ENCODE measurements at places on chromosomes 1 and 21. TPM values are rescaled to one million over a fixed set of nuclear protein-coding genes. Genes with fewer than 3 reads are reported as not detected.

Gene CDC42
- 211 TPM for total RNA-seq

Gene SLC25A24
- total RNA-seq = 28.1 TPM

Gene SYT6
- total RNA-seq = 0.12 TPM

Gene GNG4
- total RNA-seq = 0.69 TPM

Gene KRTAP19-6
- not detected for total RNA-seq

DNA sequence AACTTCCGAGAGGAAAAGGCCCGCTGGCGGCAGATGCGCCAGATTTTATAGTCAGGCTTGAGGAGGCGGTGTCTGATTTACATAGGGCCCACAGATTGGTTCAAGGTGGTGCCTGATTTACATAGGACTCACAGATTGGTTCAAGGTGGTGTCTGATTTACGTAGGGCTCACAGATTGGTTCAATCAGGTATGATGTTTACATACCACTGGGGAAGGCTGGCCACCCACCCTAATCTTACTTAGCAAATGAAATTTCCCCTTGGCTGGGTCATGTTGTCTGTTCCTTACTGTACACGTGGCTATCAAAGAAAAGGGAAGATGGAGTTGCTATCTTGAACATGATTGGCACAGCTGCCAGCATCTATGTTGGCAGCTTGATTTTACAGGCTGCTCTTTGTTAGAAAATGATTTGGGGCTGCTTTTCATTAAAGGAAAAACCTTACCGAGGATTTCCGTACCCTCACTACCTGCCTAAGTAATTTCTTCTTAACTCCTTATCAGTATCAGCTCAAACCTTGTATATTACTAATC, 96.3 kb downstream of the SETD4 start:
- H3K36me3 ChIP-seq = no peaks in the 10 kb centered on the region
- no peaks in the 10 kb centered on the region for H3K4me1 ChIP-seq
- no peak overlapping the region for H3K4me3 ChIP-seq
- DNase-seq = no peak
- no peak overlapping the region for H3K27ac ChIP-seq

GRCh38 chr1:232891071-232891470, 59.3 kb upstream of the NTPCR start:
- H3K4me3 ChIP-seq = no peak overlapping the region
- no peak for DNase-seq
- no peaks in the 10 kb centered on the region for H3K4me1 ChIP-seq
- no peak overlapping the region for H3K27ac ChIP-seq

- H3K27me3 ChIP-seq = no peaks in the 10 kb centered on the region
- no peak overlapping the region for H3K27ac ChIP-seq
- no peak for DNase-seq
- no peaks in the 10 kb centered on the region for H3K36me3 ChIP-seq
- H3K4me3 ChIP-seq = no peak overlapping the region
- no peaks in the 10 kb centered on the region for H3K4me1 ChIP-seq
Measured at GRCh38 chr1:204041803-204042505, 31.0 kb upstream of the SOX13 start.

DNA sequence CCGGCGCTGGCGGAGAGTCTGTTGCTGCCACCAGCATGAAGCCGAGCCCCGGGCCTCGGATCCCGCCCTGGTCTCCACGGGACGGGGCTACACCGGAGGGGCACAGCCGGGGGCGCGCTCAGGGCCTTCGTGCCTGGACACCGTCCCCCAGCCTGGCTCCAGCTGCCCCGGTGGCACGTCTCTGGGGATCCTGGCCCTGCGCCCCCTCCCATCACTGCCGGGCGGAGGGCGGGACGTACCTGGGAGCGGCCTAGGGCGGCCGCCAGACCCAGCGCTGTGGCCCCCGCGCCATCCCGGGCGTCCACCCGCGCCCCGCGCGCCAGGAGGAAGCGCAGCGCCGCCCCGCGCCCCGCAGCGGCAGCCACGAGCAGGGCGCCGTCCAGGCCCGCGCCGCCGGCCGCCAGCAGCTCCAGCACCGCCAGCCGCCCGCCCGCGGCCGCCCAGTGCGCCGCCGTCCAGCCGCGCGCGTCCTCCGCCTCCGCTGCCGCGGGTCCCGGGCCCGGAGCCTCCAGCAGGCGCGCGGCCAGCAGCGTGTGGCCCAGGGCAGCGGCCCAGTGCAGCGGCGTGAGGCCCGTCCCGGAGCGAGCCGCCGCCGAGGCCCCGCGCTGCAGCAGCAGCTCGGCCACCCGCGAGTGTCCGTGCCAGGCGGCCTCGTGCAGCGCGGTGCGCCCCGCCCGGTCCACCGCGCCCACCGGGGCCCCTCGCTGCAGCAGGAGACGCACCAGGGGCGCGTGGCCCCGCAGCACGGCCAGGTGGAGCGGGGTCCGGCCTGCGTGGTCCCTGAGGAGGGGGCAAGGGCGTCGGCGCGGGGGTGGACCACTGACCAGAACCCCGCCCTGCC, 1.0 kb downstream of the ANKRD65 start:
- no peaks in the 10 kb centered on the region for H3K4me1 ChIP-seq
- H3K27ac ChIP-seq = no peak overlapping the region
- H3K4me3 ChIP-seq = no peak overlapping the region
- no peaks in the 10 kb centered on the region for H3K27me3 ChIP-seq
- H3K36me3 ChIP-seq = no peaks in the 10 kb centered on the region

GRCh38 chr1:197440715-197441114, 172.7 kb downstream of the CRB1 start:
- H3K36me3 ChIP-seq = no peaks in the 10 kb centered on the region
- DNase-seq = no peak
- no peak overlapping the region for H3K4me3 ChIP-seq
- no peaks in the 10 kb centered on the region for H3K27me3 ChIP-seq
- no peak overlapping the region for H3K27ac ChIP-seq
- H3K4me1 ChIP-seq = peaks cover 13% of the 10 kb centered on the region
